ENCODE measurements at places on chromosomes 2 and 18.

DNA sequence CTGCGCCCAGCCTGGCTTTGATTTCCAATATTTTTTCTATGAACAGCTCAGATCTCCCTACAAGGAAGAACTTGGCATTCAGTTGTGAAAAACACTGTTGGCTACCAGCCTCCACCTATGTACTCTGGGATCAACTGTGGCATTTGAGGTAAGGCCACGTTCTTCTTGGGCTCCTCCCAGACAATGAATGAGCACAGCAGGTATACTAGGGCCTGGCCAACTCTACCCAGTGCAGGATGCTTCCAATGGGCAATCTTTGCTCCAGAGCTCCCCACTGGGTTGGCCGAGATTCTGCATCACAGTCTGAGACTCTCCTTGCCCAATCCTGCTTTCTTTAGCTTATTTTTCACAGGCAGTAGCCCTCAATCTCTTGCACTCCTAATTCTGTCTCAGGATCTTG, 75.9 kb downstream of the TMEM131 start:
- no peak for DNase-seq

DNA sequence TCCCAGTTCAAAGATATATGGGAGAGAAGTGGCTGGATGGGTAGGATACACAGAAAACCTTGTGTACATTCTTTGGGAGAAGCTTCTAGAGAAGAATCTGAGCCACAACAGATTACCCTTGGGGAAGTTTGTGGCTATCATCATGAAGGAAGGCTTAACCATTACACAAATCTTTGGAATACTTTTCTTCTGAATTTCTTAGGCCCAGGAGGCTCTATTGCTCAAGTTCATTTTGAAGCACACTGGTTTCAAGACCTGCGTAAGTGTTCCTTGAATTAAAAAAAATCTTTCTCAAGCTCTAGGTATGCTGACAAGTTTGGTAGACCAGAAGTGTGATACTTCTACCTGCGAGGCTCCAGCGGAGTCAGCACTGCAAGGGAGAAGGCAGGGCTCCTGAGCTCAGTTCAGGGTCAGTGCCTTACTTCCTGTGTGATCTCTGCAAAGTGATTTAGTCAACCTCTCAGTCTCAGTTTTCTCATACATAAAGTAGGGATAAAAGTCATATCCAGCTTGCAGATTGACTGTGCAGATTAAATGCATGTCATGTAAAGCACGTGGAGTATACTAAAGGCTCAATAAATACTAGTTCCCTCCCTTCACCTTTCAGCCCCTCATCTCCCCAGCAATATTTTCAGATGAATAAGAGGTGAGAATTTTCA, 438.6 kb downstream of the DLGAP1 start:
- DNase-seq, result no peak

GRCh38 chr2:226796840-226797288, 2.8 kb downstream of the IRS1 start:
- peak; percentile 80 for DNase-seq

DNA sequence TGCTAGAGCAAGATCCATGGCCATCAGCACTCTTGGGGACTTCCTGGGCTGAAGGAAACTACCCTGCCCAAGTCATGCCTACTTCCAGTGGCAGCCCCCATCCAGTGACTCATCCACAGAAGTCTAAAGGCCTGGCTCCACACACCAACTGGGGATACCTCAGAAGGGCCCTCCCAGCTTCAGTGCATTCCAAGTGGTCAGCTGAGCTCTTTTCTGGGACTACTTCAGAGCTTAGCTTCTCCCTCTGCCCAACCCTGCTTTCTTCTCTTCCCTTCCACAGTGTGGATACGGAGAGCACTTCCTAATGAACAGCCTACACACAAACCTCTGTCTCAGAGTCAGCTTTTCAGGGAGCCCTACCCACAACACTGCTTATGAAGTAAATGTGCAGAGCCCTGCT, 66.5 kb downstream of the CLHC1 start:
- DNase-seq, result no peak

DNA sequence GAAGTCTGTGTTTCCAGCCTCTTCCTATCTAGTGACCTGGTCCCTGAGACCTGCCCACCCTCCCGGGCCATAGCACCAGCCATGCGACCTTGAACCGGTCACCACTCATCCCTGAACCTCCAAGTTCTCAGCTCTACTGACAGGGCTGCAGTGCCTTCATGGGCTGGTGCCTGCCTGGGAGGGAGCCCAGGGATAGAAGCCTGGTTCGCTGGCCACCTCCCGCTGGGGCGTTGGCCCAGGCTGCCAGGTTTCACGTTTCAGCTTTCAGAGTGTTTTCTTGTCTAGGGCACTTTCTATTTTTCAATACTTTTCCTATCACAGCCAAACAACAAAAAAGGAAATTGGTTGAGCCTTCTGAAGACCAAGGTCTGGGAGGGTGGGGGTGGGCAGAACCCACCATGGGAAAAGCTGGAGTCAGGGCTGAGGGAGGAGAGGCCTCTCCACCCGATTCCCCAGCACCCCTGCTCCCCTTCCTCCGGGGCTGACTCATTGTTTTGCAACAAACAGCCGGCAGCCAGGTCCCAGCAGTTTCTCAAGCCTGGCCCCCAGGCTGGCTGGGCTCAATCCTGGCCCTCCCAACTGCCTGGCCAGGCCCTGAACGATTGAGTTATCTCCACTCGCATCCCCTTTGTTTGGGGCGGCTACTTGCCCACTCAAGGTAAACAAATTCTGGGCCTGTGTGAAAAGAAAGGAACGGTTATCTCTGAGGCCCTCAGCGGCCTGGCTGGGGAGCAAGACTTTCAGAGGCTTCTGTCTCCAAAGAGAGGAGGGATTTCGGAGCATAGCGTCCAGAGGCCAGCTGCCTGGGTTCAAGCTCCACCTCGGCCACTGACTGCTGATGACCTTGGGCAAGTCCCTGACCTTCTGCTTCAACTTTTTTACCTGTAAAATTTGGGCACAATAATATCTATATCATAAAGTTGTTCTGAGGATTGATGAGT, 47.5 kb downstream of the ZFP36L2 start:
- DNase-seq, result peak; percentile 89

GRCh38 chr2:100742277-100743254, 77.4 kb upstream of the NPAS2 start:
- peak; percentile 13 for DNase-seq

Measured in ovary (tissue), 10 donors.